ENCODE measurements at places on chromosomes 12 and 14.

DNA sequence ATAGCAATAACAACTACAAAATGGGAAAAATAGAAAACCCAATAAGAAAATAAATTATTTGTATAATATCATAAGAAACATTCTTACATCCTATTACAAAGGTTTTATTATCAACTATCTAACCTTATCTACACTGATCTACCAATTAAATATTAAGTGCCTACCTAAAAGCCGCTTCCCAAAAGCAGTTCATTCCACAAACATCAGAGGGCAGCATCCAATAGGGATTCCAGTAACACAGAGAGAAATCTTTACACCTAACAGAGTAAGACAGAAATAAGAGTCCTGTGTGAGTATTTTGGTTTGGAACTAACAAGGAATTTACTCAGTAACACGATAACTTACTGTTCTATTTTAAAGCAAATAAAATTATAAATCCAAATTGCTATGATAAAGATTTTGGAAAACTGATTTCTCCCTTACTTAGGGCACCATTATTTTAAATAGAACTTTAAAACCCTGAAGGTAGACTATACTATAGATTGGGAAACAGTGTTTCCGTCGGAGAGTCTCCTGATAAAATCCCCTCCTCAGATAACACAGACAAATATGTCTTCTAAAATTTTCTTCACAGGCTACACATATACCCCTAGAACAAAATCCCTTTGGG, 15.0 kb downstream of the GXYLT1 start:
- DNase-seq = peak; percentile 78

DNA sequence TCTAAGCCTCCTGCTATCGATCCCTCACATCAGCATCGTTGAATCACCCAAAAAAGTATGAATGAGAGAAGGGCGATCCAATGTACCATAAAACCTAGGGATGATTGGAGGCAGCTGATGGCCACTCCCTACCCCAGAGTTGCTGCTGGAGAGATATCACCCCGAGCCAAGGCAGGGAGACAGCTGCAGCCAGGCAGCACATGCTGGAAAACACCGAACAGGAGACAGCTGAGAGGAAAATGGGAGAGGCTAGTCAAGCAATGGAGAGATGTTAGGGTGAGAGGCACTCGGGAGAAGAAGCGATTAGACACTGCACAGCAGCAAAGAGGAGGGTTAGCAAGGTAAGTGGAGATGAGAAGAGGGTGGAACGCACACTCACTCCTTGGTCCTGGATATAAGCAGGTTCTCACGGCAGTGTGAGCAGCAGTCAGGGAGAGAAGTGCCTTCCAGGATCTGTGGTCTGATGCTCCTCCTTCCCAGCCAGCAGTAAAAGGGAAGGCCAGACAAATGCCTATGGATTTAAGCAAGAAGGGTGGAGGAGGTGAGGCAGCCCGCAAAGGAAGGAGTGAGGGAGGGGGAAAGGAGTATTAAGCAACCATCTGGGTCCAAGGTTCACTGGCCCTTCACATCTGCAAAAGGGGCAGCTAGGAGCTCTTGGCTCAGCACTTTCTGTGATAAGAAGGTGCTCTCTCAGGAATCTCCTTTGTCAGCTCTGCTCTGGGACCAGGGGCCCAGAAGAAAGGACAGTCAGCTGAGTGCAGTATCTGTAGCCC, at the start of gene SLC7A7:
TSS of gene SLC7A7 (minus strand) at position 495 of the 773 bp plus-strand sequence. CDS start 2,037 bp downstream, outside the sequence.
- DNase-seq = no peak

GRCh38 chr14:68774771-68775613, 17.9 kb downstream of the ZFP36L1 start:
- no peak for DNase-seq

DNA sequence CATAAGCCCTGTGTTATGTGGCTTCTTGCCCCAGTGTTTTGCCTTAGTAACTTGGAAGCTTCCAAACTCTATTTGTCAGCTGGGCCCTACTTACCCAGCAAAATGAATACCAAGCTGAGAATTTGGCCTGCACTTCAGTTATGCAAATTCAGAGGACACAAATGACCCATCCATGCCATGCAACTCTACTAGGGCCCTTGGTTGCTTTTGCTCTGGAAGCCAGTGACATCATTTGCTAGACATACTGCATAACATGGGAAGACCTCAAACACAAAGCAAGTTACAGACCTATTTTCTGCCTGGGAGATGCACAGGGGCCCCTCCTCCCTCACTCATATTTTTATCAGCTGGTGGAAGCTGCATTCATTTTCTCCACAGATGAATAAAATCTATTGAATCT, 90.2 kb upstream of the PPM1H start:
- no peak for DNase-seq

GRCh38 chr12:120229071-120229486, 28.2 kb upstream of the RPLP0 start:
- DNase-seq = peak; percentile 91

DNA sequence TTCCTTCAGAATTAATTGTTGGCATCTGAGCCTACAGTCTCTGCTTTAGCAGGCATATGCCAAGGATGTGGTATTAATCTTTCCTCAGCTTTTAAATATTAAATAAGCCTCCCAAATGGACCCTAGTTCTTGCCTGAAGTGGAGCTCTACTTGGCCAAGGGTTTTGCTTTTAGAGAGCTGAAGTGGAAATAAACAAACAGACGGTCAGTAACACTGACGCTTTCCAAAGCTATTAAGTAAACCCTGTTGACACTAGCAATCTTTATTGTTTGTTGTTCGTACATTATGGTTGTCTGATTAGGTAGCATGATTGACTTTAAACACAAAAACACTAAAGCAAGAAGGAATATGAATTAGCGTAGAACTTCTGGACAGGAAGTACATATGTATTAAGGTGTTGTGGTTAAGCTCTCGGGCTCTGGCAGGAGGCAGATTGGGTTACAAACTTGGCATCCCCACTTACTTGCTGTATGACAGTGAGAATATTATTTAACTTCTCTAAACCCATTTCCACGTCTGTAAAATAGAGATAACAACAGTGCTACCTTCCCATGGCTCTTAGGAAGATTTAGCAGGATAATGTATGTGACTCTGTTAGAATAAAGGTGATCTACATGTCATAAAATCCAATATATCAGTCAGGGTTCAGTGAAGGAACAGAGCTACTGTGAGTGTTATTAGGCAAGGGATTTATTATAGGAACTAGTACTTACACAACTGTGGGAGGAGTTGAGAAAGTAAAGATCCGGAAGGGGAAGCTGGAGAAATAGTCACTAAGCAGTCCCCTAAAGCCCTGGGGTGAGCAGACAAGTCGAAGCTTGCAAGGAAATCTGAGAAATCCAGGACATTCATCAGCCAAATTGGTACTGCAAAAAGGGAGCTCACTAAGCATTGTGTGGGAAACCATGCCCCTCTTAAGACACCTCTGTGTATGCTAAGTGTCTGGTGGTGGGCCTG, 92.2 kb upstream of the ATF7IP start:
- DNase-seq = no peak

DNA sequence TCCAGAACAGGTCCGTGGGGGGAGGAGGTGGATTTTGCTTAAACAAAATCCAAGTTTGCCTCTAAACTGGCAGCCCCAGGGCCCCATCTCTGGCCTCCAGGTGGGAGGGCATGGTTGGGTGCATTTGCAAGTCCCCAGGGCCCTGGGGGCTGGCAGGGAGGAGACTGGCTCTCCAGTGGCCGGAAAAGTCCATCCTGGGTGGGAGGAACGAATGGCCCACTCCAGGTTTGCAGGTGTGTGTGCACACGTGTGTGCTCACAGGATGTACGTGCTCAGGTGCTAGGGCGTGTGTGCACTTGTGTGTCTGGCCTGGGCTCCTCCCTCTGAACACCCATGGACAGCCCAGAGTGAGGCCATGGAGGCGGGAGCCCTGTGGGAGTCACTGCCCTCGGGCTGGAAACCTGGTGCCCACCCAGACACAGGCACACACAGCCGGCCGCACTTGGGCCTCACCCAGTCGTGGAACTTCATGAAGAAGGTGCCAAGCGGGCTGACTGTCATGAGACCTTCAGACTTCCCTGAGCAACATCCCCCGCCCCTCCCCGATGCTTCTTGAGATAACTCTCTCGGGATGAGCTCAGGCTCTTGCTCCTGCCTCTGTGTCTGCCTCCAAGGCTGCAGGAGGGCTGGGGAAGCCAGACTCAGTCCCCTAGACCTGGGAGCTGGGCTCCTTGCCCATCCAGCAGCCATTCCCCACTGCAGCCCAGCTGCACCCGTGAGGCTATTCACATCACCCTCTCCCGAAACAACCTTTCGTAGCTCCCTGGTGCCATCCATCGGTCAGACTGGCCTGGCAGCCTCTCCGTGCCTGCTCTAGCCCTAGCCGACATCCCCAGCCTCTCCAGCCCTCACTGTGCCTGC, 9.4 kb downstream of the AHNAK2 start:
- no peak for DNase-seq

- DNase-seq = no peak
These were observed 104.2 kb downstream of the ST8SIA1 start for GRCh38 chr12:22230280-22230794.

- DNase-seq = no peak
These were observed 447.5 kb downstream of the AACS start for GRCh38 chr12:125512541-125513298.

- DNase-seq = no peak
These were observed 465 bp upstream of the FGD4 start for GRCh38 chr12:32398816-32399369.

DNA sequence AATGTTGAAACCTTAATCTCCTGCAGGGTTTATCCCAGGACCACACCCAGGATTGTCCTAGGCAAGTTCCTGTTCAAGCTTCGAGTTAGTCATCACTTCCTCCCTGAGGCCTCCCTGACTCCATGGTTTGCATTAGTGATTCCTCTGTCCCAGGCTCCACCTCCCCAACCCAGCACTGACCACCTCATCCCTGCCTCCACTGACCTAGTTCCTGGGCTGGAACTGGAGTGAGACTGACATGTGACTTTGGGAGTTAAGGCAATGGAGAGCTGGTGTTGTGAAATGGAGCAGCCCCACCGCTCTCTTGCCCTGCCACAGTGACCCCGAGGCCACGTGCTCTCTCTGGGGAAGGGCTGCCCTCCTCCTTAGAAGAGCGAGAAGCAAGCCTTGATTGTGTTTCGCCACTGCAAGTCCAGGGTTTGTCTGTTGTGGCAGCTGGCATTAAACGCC, 15.8 kb upstream of the DTX1 start:
- no peak for DNase-seq

DNA sequence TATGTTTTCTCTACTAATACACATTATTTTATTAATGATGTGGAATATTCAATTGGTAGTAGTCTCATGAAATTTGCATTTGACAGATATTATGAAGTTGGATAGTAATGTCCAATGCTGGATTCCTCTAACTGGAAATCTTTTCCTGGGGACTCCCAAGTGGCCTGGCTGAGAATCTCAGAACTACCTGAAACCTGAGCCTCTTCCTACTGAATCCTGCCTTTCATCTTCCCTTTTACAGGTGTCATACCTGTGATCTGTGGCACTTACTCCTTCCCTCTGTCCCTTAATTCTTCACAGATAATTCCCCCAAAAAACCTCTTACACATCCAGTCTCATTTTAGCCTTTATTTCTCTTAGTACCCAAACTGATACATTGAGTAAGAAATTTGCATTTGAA, 89.7 kb upstream of the MYF6 start:
- no peak for DNase-seq

All from erythroblast (primary cell).